ENCODE measurements at places on chromosomes 6 and 20. TPM values are rescaled to one million over a fixed set of nuclear protein-coding genes. Genes with fewer than 3 reads are reported as not detected.

GRCh38 chr20:47586649-47587294 is 85.1 kb downstream of the NCOA3 start:
- DNase-seq, result no peak
- no peak overlapping the region for H3K4me3 ChIP-seq
- H3K36me3 ChIP-seq, result peaks cover 39% of the 10 kb centered on the region
- H3K27me3 ChIP-seq, result no peaks in the 10 kb centered on the region

WFDC12 gene
- not detected for total RNA-seq

SLC17A2 gene
- 0.10 TPM for total RNA-seq

SMLR1 gene
- not detected for total RNA-seq

DNA sequence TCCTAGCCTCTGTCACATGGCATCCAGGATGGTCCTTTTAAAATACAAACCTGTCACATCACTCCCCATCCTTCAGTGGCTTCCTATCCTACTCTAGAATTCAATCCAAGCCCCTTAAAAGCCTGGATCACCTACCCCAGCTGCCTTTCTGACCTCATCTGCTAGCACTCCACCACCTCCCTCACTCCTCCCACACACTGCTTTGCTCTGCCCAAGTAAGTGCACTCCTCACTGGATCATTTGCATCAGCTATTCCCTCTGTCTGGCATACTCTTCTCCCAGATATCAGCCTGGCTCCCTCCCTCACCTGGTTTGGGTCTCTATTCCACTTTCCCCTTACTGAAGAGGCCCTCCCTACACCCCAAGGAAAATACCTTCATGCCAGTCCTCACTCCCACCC is 10.5 kb downstream of the C6orf136 start:
- peaks cover 61% of the 10 kb centered on the region for H3K36me3 ChIP-seq
- H3K27ac ChIP-seq, result peak overlapping the region; percentile 9
- peaks cover 10% of the 10 kb centered on the region for H3K4me1 ChIP-seq
- no peaks in the 10 kb centered on the region for H3K27me3 ChIP-seq
- H3K4me3 ChIP-seq, result no peak overlapping the region

DNA sequence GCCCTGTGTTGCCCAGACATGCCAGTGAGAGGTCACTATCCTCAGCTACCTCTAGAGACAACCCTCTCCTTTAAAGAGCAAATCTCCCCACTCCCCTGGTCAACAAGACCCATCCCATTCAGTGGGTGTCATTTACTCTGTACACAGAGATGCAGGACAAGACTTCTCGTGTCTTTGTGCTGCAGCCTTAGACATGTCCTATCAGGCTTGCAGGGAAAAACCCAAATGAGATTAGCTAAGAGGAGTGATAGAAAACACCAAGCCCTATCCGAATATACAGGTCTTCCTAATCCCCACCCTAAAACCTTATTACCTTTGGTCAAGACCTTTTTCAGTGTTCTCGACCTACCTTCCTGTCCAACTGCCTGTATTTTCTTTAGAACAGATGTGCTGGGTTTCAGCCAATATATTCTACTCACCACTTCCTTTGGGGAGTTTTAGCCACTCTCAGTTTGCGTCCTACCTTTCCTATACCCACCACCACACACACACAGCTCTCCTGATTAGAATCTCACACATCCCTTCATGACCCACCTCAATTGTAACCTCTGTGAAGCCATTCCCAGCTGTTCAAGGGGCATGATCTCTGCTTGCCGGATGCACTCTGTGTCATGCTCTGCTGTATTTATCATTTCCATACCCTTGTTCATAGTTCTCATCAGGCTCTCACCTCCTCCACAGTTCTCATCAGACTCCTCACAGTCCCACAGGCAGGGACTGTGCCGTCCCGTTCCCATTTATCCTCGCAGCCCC is 39.7 kb downstream of the TRAM2 start:
- no peaks in the 10 kb centered on the region for H3K36me3 ChIP-seq
- H3K4me3 ChIP-seq, result peak overlapping the region; percentile 19
- peak overlapping the region; percentile 56 for H3K27ac ChIP-seq
- no peaks in the 10 kb centered on the region for H3K27me3 ChIP-seq
- DNase-seq, result no peak

DNA sequence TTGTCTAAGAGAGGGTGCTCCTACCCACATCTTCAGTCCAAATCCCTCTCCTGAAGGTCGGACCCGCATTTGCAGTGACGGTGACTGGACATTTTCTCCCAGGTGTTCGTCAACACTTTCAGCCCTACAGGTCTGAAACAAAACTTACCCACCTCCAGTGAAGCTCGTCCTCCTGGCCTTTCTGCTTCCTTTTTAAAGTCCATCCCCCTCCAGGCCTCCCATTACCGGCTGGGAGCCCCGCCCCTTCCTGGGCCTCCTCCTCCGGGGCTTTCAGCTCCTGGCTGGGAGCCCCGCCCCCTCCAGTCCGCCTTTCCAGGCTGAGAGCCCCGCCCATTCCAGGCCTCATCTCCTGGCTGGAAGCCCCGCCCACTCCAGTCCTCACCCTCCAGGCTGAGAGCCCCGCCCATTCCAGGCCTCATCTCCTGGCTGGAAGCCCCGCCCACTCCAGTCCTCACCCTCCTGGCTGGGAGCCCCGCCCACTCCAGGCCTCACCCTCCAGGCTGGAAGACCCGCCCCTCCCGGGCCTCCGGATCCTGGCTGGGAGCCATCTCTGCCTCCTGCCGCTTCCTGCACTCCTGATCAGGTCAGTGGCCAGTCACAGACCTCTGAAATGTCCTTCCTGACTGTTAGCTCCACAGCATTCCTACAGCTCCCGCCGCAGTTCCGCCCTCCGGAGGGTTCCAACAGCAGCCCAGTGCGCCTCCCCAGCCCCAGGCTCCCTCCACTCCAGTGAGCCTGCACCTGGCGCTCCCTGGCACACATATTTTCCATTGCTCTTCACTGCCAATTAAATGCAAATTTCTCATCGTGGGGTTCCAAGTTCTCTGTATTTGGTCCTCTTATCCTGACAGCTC is 98.5 kb downstream of the LY86 start:
- H3K4me1 ChIP-seq, result peaks cover 54% of the 10 kb centered on the region
- H3K27me3 ChIP-seq, result peaks cover 6% of the 10 kb centered on the region
- peaks cover 3% of the 10 kb centered on the region for H3K36me3 ChIP-seq
- H3K4me3 ChIP-seq, result peak overlapping the region; percentile 35
- peak; percentile 19 for DNase-seq
- no peak overlapping the region for H3K27ac ChIP-seq

PCK1 gene
- total RNA-seq, result not detected

CD24 gene
- 0.65 TPM for total RNA-seq

SLC12A5 gene
- total RNA-seq, result 0.42 TPM

GRCh38 chr6:52497652-52498408 is 77.7 kb downstream of the EFHC1 start:
- no peak for DNase-seq
- no peaks in the 10 kb centered on the region for H3K27me3 ChIP-seq
- H3K27ac ChIP-seq, result no peak overlapping the region
- H3K4me3 ChIP-seq, result no peak overlapping the region
- peaks cover 29% of the 10 kb centered on the region for H3K4me1 ChIP-seq

KIFC1 gene
- total RNA-seq, result 54.7 TPM

DNA sequence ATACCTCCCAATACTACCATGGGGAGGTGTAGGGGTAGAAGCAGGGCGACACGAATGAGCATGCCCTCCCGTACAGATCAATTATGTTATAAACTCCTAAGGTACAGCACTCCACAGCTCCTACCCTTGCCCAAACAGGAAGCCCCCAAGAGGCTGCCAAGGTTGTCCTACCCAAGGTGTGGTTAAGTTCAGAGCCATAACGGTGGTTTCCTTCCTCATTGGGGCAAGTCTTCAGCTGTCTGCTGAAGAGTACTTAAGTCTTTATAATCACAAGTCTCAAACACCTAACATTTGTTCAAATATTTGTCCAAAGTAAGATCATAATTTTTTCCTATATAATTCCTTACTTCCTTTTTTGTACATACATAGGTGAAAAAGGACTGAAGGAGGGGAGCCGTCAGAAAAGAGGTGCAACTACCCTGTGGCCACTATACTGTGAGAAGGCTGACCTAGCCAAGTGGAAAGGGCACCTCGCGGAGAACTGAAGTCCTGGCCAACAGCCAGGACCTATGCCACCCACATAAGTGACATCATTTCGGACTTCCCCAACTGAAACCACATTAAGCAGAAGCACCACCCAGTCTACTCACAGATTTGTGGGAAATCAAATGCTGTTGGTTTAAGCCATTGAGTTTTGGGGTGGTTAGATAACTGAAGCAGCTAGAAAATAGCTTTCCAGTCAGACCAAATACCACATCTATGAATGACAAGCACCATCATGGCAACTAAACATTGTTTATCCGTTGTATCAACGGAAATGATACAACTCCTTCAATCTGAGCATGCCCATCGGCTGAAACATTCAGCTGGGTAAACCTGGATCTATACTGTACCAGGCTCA is 2.9 kb upstream of the RAB22A start:
- no peaks in the 10 kb centered on the region for H3K27me3 ChIP-seq
- peak overlapping the region; percentile 88 for H3K27ac ChIP-seq
- H3K36me3 ChIP-seq, result peaks cover 28% of the 10 kb centered on the region
- H3K4me1 ChIP-seq, result peaks cover 59% of the 10 kb centered on the region

- DNase-seq, result no peak
- H3K36me3 ChIP-seq, result no peaks in the 10 kb centered on the region
- H3K27me3 ChIP-seq, result peaks cover 11% of the 10 kb centered on the region
- no peak overlapping the region for H3K4me3 ChIP-seq
- H3K27ac ChIP-seq, result no peak overlapping the region
- no peaks in the 10 kb centered on the region for H3K4me1 ChIP-seq
Measured at GRCh38 chr6:75458895-75459294, 34.7 kb downstream of the FILIP1 start.

- H3K4me1 ChIP-seq, result no peaks in the 10 kb centered on the region
- H3K27ac ChIP-seq, result no peak overlapping the region
- no peaks in the 10 kb centered on the region for H3K36me3 ChIP-seq
- peaks cover 2% of the 10 kb centered on the region for H3K27me3 ChIP-seq
- no peak overlapping the region for H3K4me3 ChIP-seq
Measured at GRCh38 chr6:140372064-140372463, 997.6 kb upstream of the CITED2 start.

- peak; percentile 47 for DNase-seq
- no peaks in the 10 kb centered on the region for H3K27me3 ChIP-seq
- H3K4me1 ChIP-seq, result peaks cover 44% of the 10 kb centered on the region
- no peaks in the 10 kb centered on the region for H3K36me3 ChIP-seq
- peak overlapping the region; percentile 15 for H3K4me3 ChIP-seq
- peak overlapping the region; percentile 70 for H3K27ac ChIP-seq
Measured at GRCh38 chr20:47453167-47453782, 48.4 kb upstream of the NCOA3 start.

- no peak overlapping the region for H3K4me3 ChIP-seq
- H3K4me1 ChIP-seq, result no peaks in the 10 kb centered on the region
- H3K36me3 ChIP-seq, result no peaks in the 10 kb centered on the region
- DNase-seq, result no peak
- H3K27me3 ChIP-seq, result peaks cover 25% of the 10 kb centered on the region
- H3K27ac ChIP-seq, result no peak overlapping the region
Measured at GRCh38 chr20:62702895-62703852, 5.5 kb upstream of the NTSR1 start.

GRCh38 chr6:124873066-124873410 is 89.2 kb upstream of the RNF217 start:
- H3K27ac ChIP-seq, result no peak overlapping the region
- no peaks in the 10 kb centered on the region for H3K36me3 ChIP-seq
- no peak for DNase-seq
- peaks cover 8% of the 10 kb centered on the region for H3K27me3 ChIP-seq
- H3K4me1 ChIP-seq, result no peaks in the 10 kb centered on the region

PTPRK gene
- 3.2 TPM for total RNA-seq

TRERF1 gene
- 47.9 TPM for total RNA-seq

GRCh38 chr6:108434222-108434621 is 126.5 kb upstream of the FOXO3 start:
- no peak overlapping the region for H3K4me3 ChIP-seq
- H3K27ac ChIP-seq, result no peak overlapping the region
- DNase-seq, result no peak
- peaks cover 30% of the 10 kb centered on the region for H3K27me3 ChIP-seq
- H3K36me3 ChIP-seq, result no peaks in the 10 kb centered on the region

DNA sequence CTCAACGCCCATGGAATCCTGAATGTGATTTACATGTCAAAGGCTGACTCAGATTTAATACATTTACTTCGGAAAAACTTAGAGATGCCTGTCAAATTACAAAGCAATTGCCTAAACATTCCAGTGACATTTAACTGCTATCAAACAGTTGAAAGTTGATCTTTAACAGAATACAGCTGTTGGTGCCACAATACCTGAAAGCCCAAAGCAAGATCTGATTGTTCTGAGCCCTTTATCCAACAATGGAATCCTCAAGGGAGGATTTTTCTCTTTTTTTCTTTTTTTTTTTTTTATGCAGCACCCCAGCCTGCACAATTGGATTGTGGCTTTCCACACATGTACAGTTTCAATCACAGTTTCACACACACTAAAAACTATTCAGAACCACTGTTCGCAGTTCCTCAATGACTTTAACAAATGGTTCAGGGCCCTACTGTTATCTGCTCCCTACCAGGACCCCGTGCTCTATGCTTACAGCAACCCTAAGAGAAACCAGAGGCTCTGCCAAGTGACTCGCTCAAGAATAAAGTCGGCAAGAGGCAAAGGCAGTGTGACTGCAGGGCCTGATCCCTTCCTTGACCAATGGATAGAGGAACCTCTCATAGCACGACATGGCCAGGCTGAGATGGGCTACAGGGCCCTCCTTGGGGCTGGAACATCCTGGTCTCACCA is 33.3 kb downstream of the EPB41L2 start:
- no peak overlapping the region for H3K27ac ChIP-seq
- H3K4me3 ChIP-seq, result no peak overlapping the region
- H3K27me3 ChIP-seq, result peaks cover 2% of the 10 kb centered on the region
- H3K36me3 ChIP-seq, result no peaks in the 10 kb centered on the region
- H3K4me1 ChIP-seq, result peaks cover 3% of the 10 kb centered on the region
- DNase-seq, result no peak

- H3K4me1 ChIP-seq, result no peaks in the 10 kb centered on the region
- H3K27ac ChIP-seq, result no peak overlapping the region
- no peak overlapping the region for H3K4me3 ChIP-seq
- no peak for DNase-seq
- no peaks in the 10 kb centered on the region for H3K36me3 ChIP-seq
Measured at GRCh38 chr20:56689852-56690485, 60.9 kb downstream of the TFAP2C start.

DNA sequence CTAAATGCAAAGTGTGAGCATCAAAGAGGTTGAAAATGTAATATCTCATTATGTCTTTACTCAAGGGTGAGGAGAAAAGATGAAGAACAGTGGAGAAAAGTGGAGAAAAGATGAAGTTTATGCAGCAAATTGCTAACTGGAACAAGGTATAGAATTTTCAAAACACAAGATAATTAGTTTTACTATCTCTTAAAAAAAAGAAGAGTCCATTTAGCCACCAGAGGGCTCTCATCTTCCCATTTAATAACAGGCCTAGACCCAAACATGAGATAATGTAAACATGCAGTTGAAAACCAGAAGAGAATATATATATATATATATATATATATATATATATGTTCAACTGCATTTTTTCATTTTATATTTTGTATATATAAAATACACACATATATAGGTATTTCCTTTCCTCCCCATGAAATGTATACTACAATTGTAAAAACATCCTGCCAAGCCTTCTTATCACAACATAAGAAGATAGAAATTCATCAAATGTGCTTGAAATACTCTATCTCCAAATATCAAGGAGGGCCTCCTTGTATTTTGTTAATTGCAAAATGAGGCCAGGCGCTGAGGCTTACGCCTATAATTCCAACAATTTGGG is 78.4 kb downstream of the ADTRP start:
- H3K4me1 ChIP-seq, result peaks cover 26% of the 10 kb centered on the region
- no peaks in the 10 kb centered on the region for H3K27me3 ChIP-seq
- no peaks in the 10 kb centered on the region for H3K36me3 ChIP-seq
- DNase-seq, result no peak
- peak overlapping the region; percentile 37 for H3K27ac ChIP-seq
- no peak overlapping the region for H3K4me3 ChIP-seq

- peaks cover 2% of the 10 kb centered on the region for H3K27me3 ChIP-seq
- peaks cover 12% of the 10 kb centered on the region for H3K4me1 ChIP-seq
- no peak overlapping the region for H3K4me3 ChIP-seq
Measured at GRCh38 chr6:109308018-109308492, 74.2 kb downstream of the CD164 start.

Measured in activated T-helper 1 cell treated with anti-CD3 and anti-CD28 coated beads, Interleukin-12 subunit alpha, Interleukin-12 subunit beta, Interleukin-2, Interleukin-4 antibody, amounts not matched to agents 30 ng/mL and 10 ng/mL and 1 ng/mL, durations not matched to agents 14 hours and 24 hours and 36 hours (primary cell).